Stimulated activated CD4-positive, alpha-beta T cell treated with anti-CD3 and anti-CD28 coated beads, Interleukin-12 subunit alpha, Interleukin-12 subunit beta, amount 100 ng/mL, for 24 hours (primary cell): ENCODE measurements at places on chromosomes 6 and 20.

GRCh38 chr20:23142162-23143050 lies 56.3 kb upstream of the CD93 start:
- DNase-seq = no peak

- no peak for DNase-seq
Observed at GRCh38 chr20:62726276-62726675, 17.6 kb downstream of the NTSR1 start.

GRCh38 chr6:39104528-39104927 lies 10.5 kb downstream of the SAYSD1 start:
- no peak for DNase-seq

DNA sequence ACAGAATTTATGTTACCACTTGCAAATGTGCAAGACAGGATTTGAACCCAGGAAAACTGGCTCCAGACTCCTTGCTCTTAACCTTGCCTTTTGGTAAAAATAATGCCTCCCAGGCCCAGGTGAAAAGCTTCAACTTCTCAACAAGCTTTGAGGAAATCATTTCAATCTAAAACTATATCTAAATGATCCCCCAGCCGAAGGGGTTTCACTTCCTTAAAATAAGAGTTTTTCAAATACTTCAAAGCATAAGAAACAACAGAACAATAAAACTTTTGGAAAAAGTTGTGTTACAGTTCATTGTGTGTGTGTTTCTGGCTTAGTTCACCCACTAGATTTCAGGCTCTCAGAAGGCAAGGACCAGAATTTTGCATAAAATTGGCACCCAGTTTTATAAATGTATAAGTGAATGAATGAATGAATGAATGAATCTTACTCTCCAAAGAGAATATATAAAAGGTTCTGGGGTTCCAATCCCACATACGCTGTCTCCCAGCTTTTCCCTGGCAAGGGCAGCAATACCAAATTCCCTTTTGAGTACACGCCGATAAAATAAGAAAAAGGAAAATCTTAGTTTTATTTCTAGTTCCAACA lies 5.4 kb downstream of the OR2H2 start:
- no peak for DNase-seq

DNA sequence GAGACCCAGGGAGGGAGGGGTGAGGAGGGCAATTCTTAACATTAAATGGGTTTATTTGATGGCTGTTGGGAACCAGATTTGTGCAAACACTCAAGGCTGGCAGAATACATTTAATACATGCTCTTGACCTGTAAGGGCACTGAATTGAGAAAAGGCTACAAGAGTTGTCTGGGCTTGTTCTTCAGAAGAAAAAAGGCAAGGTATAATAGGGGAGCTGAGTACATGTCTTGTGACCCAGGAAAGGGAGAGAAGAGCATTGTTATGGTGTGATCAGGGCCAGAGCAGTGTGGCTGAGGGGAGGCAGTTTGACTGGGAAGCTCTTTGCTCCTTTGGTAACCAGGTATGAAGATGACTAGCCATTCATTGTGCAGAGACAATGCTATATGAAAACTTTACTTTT lies 18.9 kb downstream of the KLHL31 start:
- DNase-seq = no peak

- DNase-seq = no peak
Observed at GRCh38 chr6:42704937-42705374, 17.4 kb downstream of the PRPH2 start.

GRCh38 chr6:43883847-43884651 lies 114.0 kb downstream of the VEGFA start:
- DNase-seq = no peak

- DNase-seq = peak; percentile 36
Observed at GRCh38 chr20:63183422-63184146, 32.3 kb downstream of the YTHDF1 start.

- no peak for DNase-seq
Observed at GRCh38 chr6:64233746-64234145, 598.1 kb downstream of the PHF3 start.

DNA sequence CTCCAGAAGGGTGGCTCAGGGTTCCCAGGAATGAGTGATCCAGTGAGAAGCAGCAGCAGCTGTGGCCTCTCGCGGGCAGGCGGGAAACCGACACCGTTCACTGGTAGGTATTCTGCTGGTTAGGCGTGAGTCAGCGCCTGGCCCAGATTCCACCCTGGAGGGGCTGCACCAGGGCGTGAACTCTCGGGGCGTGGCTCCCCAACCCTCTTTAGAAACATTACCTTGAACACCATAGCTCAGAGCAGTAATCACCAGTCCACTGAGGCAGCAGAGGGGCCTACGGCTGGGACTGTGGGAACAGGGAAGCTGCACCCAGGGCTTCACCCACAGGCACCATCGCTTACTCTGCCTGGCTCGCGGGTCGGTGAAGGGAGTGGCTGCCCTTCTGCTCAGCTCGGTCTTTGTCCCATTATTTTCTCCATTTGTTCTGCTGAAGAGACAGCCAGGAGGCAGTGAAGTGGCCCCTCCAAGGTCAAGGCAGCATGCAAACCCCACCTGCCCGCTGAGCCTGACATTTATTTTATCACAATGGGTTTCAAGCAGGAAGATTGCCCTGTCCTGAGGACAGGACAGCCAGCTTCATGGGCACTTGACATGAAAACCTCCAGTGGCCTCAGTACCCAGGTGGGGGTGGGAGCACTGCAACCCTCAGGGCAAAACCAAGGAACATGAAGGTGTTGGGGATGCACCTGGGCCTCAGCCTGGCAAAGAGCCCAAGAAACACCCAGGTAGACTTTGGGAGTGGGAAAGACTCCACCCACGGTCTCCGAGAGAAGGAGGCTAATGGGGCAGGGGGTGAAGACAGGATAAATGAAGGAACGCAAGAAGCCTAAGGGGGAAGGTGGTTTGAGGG lies 51.0 kb upstream of the CD93 start:
- no peak for DNase-seq

DNA sequence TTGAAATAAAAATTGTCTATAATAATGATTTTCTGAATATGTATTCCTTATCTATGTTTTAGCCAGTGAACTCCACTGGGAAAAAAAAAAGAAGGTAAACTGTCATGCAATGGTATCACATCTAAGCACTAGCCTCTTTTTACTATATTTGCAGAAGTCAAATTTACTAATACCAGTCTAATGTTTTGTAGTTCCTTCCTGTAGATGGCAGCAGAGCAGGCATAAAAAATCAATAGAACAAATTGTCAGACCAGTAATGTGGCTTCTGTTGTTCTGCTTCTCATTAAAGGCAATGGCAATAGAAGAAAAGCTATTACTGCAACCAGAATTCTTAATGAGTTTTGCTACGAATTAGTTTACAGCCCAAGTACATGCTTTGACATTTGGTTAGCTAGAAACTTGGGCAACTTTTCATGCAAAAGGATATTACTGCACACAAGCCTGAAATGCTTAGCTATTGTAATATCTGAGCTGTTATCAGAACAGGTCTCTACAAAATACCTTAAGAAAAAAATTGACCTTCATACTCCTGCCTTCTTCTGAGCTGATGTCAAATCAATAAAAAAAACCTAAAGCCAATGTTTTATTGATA lies 476.9 kb downstream of the KHDRBS2 start:
- no peak for DNase-seq

DNA sequence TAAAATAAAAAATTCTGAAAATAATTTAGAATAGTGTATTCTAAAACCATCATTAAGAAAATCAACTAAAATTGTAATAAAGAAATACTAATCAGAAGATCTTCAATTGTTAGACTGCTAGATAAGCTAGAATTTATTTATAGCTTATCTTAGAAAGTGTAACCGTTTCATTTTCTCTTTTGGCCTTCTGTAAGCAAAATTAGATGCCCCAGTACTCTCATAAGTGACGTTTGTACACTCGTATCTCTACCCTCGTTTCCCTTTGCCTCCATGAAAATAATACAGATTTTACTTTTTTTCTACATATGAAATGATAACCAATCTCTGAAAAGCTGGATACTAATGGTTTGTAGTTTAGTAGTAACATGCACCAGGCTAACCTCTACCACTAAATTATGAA lies 19.8 kb downstream of the DSE start:
- no peak for DNase-seq
